Large intestine (tissue), 12 donors: ENCODE measurements at places on chromosomes 5 and 9. TPM values are rescaled to one million over a fixed set of nuclear protein-coding genes. Genes with fewer than 3 reads are reported as not detected.

RNF208 gene
- 11.0 TPM for polyA plus RNA-seq

NMUR2 gene
- 0.75 TPM for polyA plus RNA-seq

CNTNAP3 gene
- polyA plus RNA-seq: 3.4 TPM

DNA sequence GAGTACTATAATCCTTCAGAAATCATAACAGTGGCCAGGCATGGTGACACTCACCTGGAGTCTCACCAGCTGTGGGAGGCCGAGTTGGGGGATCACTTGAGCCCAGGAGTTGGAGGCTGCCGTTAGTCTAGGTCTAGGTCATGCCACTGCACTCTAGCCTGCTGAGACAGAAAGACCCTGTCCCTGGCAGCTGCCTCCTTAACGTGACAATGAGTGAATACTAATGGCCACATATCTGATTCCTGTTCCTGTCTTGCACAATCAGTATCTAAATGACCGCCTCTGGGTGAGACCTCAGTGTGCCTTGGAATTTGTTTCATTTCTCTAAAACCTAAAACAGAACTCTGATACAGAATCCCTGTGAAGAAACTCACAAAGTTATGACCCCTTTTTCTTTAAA is 131.0 kb upstream of the DAB2 start:
- no peak for DNase-seq
- H3K4me1 ChIP-seq: no peaks in the 10 kb centered on the region
- no peak overlapping the region for H3K27ac ChIP-seq
- H3K27me3 ChIP-seq: no peaks in the 10 kb centered on the region
- no peaks in the 10 kb centered on the region for H3K36me3 ChIP-seq
